GM19239 (cell line): ENCODE measurements at places on chromosomes 1 and 21.

- DNase-seq: no peak
Measured at GRCh38 chr1:88204111-88204510, 480.0 kb upstream of the PKN2 start.

DNA sequence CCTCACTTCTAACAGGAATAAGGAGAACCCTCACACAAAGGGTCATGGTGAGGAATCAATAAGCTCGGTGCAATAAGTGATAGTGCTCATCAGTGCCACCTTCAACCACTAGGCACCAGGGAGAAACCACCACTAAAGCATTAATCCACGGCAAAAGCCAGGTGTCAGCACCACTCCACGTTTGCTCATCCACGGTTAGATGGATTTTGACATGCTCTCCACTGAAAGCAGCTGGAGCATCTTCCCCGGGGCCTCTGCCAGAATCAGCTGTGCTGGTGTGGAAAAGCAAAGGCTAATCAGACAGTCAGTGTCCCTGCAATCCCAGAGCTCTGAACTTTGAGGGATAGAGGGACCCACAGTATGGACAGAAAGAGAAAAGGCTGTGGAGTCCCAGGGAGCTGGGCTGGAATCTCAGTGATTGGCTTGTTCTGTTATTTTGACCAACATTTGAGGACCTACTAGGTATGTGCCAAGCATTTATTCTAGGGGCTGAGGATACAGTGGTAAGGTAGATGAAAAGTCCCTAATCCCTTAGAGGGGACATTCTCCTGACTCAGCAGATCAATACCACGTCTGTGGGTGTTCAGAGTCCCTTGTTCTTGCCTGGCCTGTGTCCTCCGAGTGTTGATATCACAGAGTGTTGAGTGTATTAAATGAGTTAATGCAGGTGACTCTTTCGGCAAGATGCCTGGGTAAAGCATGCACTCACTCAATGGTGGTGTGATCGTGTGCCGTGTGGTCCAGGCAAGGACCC lies 41.3 kb downstream of the FHAD1 start:
- no peak for DNase-seq

DNA sequence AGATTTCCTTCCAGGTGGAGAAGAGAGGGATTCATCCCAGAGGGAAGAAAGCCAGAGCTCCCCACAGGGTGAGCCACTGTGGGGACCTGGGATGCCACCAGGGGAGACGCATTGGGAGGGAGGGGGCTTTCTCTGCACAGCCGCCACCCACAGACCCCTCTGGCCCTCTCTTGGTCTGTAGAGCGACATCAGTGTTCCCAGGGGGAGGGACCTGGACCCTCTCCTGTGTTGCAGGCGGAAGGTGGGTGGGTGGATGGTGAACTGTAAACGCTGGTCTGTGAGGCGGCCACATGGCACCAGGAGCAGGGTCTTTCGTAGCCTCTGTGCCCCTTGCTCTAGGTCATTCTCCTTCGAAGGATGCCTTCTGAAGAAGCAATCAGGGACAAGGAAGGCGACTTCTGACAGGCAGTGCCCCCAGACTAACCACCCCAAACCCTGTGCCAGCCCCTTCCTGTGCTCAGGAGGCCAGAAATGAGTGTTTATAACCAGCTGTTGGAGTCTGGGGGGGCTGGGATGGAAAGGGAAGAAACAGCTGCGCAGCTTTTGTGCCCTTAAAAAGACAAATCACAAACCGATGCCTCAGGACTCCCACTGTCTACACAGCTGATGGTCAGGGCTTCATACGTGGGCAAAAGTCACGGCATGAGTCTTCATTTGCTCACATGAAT lies 121.4 kb upstream of the ZBTB40 start:
- DNase-seq: no peak

DNA sequence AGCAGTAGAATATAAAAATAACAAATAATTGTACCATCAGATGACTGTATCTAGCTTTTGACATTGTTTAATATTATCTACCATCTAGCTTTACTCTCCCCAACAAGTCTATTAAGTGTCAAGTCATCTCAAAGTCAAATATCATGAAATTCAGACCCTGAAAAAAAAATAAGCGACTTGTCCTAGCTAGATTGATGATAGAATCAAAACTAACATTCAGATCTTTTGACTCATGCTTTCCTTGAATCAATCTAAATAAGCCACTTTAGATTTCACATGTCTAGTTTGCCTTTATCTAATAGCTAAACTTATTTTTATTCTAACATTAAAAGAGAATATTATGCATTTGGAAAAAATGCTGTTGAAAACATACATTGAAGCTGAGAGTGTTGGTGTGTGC lies 35.4 kb downstream of the CRB1 start:
- DNase-seq: no peak

GRCh38 chr1:172230526-172230925 lies 190.0 kb upstream of the C1orf105 start:
- no peak for DNase-seq

DNA sequence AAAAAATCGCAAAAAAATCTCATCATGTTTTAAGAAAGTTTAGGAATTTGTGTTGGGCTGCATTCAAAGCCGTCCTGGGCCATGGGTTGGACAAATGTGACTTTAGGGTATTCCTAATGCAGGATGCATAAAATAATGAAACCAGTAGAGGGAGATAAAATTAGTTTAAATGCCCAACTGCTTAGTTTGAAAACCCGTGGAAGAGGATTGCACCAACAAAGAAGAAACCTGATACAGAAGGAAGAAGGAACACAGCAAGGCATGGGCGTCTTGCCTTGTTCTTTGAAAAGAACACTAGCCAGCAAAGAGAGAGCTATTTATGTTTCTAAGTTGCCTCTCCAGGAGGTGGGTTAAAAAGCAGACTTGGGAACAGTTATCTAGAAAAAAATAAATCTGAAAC lies 37.9 kb downstream of the WDR3 start:
- DNase-seq: no peak

- DNase-seq: no peak
Measured at GRCh38 chr1:3163356-3163755, 94.4 kb downstream of the PRDM16 start.

- DNase-seq: no peak
Measured at GRCh38 chr1:162191396-162192305, 122.2 kb downstream of the NOS1AP start.

DNA sequence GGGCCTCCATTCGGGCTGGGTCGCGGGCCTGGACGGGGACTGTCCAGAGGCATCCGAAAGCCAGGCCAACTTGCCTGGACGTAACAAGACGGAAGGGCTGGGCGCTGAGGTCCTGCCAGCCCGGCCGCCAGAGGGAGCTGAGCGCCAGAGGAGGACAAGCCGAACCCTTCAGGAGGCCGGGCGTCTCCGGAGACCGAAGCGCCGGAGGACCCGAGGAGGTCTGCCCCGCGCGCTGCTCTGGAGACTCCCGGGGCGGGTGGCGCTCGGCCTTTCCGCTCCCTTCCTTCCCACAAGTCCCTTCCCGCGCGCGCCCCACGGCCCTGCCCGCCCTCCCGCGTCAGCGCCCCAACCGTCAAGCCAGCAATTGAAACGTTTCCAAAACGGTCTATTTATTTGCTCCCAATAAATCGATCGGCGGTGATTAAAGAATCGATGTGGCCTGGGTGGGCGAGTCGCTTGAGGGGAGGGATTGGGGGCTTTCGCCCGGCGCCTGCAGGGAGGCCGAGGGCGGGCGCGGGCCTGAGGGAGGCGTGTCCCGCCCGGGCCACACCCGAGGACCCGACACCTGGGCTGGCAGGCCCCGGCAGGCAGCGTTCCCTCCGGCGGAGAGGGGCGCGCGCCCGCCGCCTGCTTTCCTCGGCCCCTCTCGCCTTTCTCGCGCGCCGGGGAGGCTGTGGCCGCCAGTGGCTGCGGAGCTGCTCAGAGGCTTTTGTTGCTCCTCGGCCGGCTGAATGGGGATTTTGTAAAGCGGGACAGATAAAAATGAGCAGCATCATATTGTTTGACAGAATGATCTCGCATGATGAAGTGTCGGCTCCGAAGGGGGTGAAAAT lies 5.2 kb upstream of the FOXD3 start:
- peak; percentile 78 for DNase-seq

DNA sequence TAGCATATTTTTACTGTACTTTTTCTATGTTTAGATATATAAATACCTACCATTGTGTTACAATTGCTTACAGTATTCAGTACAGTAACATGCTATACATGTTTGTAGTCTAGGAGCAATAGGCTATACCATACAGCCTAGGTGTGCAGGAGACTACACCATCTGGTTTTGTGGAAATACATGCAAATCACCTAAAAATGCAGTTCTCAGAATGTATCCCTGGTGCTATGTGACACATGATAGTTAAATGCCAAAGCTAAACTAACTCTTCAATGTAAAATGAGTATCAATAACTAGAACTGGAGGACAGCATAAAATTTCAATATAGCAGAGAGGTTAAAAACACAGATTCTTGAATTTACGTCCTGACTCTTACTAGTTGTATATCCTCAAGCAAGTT lies 14.8 kb downstream of the NUCKS1 start:
- DNase-seq: no peak

DNA sequence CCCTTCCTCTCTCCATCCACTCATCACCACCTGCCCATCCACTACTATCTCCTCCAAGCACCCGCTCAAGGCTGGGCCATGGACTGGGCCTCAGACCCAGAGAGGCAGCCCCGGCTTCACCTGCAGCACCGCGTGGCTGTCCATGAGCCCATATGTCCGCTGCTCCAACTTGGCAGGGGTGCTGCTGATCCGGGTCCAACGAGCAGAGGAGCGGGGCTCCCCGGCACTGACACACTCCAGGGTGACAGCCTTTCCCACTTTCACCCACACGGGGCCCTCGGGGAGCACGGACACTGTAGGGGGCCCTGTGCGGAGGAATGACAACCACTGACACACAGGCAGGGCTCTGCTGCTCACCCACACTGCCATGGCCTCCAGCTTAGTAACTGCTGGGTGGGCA lies 28.9 kb downstream of the LDLRAD2 start:
- DNase-seq: no peak

DNA sequence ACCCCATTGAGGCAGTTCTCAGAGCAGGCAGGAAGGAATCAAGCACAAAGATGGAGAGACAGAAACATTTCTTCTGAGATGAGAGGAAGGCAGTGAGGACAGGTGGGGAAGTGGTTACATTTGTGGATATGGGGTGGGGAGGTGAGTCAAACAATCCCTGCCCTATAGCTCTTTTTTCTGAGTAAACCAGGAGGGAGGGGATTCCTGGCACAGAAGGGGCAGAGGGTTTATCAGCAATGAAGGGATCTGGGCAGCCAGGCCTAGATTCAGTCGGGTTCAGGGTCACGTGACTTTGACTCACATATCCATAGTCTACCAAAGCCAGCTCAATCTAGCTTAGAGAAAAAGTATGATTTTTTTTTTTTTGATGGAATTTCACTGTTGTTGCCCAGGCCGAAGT lies 15.7 kb upstream of the PHC2 start:
- DNase-seq: no peak

DNA sequence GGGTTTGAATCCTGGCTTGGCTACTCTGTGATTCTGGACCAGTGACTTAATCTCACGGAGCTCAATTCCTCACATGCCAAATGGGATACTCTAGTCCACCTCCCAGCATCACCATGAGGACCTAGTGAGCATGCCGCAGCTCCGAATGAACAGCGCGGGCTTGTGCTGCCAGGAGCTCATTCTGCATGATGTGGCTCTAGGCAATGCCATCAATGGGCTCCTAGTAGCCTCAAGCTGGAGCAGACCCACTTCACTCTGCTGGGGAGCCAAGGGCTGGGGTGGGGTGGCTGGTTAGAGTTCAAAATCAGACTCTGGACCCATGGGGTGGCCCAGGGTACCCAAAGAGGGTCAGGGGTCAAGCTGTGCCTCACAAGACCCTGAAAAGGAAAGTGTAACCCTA lies 41.5 kb downstream of the CDK18 start:
- no peak for DNase-seq

DNA sequence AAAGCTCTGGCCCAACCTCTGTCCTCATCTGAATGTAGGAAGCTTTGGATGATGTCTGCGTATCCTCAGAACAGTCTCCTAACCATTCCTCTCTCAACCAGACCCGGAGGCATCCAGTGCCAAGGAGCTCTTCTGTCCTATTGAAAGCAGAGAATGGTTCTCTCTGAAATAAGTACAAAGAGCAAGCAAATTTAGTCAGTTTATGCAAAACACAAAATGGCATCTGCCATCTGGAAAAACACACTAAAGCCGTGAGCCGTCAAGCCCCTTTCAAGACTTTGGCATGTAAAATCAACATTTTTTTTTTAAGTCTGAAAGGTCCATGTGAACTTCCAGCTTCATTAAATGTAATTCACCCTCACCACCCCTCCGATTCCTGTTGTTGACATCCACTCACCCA lies 21.7 kb upstream of the PROX1 start:
- no peak for DNase-seq

DNA sequence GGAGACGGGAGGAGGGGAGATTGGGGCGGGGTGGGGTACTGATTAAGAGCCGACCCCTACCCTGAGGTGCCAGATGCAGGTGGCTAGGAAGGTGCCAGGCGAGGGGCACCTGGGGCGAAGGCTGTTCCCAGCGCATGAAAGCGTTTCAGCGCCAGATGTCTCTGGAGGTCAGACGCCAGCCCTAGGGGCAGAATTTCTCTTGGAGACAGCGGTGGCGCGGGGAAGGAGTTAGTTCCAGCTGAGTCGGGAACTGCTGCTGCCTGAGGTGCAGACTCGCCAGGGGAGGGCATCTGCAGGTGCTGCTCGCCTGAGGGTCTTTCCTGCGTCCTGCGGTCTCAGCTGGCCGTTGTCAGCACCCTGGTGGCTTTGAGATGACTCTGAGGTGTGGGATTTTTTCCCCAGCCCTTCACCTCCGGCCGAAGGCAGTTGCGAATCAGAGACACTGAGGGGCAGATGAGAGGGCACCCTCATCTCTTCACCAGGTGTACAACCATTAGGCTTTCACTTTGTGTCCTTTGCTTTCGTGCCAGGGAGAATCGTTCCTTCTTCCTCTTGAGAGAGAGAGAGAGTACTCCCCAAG lies 539 bp downstream of the CGN start:
- no peak for DNase-seq

DNA sequence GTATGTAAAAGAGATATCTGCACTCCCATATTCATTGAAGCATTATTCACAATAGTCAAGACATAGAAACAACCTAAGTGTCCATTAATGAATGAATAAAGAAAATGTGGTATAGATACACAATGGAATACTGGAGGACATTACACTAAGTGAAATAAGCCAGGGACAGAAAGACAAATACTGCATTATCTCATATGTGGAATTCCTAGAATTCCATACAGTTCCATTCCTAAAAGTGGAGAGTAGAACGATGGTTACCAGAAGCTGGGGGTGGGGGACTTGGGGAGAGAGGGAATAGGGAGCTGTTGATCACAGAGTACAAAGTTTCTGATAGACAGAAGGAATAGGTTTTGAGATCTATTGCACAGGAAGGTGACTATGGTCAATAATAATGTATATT lies 7.4 kb downstream of the TMED5 start:
- no peak for DNase-seq

- DNase-seq: no peak
Measured at GRCh38 chr1:156627313-156627880, 8.2 kb downstream of the HAPLN2 start.

GRCh38 chr1:151828921-151829320 lies 2.7 kb downstream of the RORC start:
- DNase-seq: no peak

GRCh38 chr1:31523012-31523411 lies 53.3 kb upstream of the TINAGL1 start:
- DNase-seq: no peak
